ENCODE measurements at places on chromosomes 3 and 15.

GRCh38 chr3:50161320-50161719 is 6.2 kb downstream of the SEMA3F start:
- DNase-seq: no peak

GRCh38 chr3:51198477-51198876 is 186.6 kb upstream of the MANF start:
- DNase-seq: no peak

DNA sequence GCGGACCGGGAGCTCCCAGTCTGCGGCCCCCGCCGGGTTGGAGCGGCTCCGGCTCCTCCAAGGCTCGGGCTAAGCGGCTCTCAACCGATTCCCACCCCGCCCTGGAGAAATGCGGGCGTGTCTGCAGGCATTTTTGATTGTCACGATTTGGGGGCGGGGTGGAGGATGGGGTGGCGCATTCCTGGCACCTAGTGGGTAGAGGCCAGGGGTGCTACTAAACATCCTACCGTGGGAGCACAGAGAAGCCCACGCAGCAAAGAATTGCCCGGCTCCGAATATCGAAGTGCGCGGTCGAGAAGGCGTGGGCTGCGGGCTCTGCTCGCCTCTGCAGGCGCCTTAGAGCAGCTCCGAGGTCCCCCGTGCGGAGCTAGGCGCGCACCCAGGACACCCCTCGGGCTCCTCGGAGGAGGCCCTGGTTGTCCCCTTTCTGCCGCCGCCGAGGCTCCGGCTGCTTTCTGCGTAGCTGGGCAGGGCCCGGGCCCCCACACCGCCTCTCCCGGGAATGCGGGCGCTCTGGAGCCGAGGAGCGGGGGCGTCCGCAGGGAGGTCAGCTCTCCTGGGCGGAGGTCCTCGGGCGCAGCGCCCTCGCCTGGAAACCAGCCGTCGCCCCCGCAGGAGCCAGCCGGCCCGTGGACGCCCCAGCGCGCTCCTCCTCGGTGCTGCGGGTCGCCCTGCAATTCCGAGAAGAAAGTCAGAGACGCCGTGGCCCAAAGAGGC is 16.5 kb upstream of the LAMP3 start:
- DNase-seq: no peak

DNA sequence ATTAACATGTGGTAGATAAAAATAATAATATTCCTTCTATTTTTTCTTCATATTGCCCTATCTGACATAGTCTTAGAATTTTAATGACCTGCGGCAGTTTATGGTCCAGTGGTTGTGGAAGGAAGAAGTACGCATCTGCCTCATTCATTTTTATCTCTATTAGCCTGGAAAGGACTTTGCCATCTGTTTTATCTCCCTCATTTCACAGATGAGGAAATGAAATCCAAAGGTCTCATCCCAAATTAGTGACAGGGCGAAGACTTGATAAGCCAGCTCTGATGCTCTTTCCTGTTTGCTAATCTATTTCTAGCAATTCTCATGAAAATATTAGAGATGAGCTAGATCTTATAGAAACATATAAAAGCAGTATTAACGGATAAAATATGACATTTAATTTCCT is 113.3 kb downstream of the KLHL25 start:
- no peak for DNase-seq

- DNase-seq: no peak
These were observed 63.0 kb downstream of the CYP11A1 start for GRCh38 chr15:74304431-74304830.

DNA sequence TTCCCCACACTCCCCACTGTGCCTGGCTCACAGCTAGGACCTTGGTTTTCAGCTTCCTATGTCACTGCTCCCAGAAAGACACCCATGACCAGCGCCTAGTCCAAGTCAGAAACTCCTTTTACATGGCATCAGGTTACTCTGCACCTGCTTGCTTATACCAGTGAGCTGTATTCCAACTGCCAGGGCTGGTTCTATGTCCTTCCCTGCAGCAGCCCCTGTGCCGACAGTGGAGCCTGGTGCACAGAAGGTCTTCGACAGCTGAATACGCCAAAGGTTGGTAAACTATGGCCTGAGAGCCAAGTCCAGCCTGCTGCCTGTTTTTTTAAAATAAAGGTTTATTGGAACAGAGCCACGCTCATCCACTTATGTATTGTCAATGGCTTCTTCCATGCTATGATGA is 102.5 kb downstream of the IQSEC1 start:
- DNase-seq: no peak

- DNase-seq: no peak
These were observed 21.7 kb downstream of the LSM3 start for GRCh38 chr3:14200276-14200675.

All from stimulated activated CD4-positive, alpha-beta T cell treated with anti-CD3 and anti-CD28 coated beads, Interleukin-15, amount 100 ng/mL, for 1 hour (primary cell).